ENCODE measurements at places on chromosomes 12 and 14.

GRCh38 chr14:75539162-75539560 is 16.9 kb downstream of the BATF start:
- no peak for DNase-seq

GRCh38 chr14:88194531-88194930 is 128.5 kb downstream of the KCNK10 start:
- DNase-seq, result no peak

DNA sequence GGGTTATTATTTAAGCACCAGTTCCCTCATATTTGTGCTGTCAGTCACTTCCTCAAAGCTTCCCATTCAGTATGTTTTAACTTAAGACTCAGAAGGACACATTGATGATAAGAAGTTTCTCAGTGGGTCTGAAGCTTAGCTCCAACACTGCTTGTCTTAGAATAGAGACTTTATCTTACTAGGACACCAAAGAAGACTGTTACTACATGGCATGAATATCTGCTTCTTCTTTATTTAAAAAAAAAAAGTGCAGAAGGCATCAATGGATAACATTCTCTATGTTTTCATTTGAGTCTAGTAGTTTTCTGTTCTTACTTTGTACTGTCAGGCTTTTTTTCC is 404.2 kb downstream of the DAD1 start:
- no peak for DNase-seq

DNA sequence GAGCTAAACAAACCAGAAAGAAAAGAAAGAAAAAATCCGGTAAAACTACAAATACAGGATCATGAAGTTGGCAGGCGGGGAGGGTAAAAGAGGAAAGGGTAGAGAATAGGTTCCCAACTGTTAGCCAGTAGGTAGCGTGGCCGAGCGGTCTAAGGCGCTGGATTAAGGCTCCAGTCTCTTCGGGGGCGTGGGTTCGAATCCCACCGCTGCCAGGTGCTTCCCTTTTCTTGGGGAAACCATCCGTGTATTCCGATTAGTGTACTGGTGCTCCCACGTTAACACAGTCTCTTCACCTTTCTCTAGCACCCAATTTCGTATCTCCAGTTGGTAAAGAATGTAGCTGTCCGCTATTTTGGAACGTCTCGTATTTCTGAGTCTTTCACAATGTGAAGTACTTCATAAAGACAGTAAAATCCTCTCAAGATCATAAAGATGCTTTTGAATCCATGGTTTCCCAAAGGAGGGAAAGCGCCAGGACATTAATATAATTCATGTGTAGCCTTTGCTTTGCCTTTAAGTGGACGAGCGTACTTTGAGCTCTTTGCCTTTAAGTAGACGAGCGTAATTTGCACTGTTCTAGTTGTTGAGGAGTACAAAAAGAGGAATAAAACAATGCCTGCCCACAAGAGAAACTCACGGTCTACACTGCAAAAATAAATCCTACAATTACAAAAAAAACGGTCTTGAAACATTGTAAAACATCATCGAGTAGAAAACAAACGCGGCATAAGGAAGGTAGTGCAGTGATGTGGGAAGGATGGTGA is 19.0 kb upstream of the RNASE12 start:
- peak; percentile 79 for DNase-seq

DNA sequence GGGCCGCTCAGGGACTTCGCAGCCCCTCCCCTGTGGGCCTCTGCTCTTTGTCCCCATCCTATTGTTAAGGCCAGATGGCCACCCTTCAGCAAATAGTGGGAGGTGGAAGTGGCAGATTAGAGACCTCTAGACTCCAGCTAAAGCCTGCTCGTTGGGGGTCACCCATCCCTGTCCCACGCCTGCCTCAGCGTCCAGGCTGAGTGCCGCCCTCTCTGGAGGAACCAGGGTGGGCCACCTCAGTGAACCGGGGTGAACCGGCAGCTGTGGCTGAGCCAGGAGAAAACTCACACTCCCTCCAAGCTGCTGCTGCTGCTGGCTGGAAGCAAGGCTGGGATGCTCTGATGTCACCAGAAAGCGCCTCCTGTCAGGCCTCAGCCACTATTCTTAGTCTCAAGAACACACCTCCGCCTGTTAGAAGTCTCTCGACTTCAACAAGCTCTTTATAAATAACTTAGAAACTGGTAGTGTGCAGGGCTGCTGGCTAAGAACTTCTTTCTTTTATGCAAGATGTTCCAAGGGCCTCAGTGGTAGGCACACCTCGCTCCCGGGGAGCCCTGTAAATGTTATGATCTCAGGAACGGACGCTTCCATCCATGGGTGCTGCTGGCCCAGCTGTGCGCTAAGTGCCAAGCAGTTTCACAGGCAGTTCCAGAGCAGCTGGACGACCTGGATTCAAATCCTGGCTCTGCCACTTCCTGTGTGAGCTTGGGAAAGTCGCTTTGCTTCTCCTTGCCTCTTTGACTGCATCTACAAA is 19.8 kb upstream of the TESC start:
- DNase-seq, result no peak

DNA sequence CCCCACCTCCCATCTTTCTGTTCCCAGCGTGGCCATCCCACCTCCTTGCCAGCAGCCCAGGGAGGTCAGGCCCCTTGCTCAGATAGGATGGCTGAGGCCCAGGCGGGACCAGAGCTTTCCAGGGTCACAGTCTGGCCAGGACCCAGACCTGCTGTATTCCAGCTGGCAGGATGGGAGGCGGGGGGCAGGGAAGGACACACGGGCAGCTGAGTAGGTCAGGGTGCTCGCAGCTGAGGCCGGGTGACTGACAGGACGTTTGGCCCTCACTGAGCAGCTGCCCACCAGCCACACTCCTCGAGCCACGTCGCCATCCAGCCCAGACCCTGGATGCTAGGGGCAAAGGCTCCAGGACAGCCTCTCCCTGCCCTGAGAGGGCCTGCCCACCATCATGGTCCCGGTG is 4.0 kb downstream of the NUDT14 start:
- DNase-seq, result no peak

DNA sequence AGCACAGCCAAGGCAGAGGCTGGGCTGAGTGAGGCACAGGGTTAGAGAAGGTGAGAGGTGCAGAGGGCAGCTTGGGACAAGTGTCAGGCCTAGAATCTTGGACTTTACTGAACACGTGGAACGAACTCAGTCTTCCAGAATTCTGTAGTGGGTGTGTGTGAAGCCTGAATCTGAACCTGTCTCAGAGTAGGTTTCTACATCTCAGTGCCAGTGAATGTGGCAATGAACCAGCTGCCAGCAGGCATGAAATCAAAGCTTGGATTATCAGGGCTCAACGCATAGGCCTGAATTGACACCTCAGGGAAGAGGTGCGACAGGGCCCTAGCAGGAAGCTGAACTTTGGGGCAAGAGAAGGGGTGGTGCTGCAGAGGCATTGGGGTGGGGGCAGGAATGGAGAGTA is 104.6 kb downstream of the SAMD4A start:
- DNase-seq, result no peak

- DNase-seq, result no peak
These were observed 83.4 kb downstream of the PRORP start for GRCh38 chr14:35205737-35206136.

- no peak for DNase-seq
These were observed 137.0 kb upstream of the MDM1 start for GRCh38 chr12:68469113-68469512.

GRCh38 chr12:89945123-89945522 is 236.5 kb upstream of the ATP2B1 start:
- no peak for DNase-seq

DNA sequence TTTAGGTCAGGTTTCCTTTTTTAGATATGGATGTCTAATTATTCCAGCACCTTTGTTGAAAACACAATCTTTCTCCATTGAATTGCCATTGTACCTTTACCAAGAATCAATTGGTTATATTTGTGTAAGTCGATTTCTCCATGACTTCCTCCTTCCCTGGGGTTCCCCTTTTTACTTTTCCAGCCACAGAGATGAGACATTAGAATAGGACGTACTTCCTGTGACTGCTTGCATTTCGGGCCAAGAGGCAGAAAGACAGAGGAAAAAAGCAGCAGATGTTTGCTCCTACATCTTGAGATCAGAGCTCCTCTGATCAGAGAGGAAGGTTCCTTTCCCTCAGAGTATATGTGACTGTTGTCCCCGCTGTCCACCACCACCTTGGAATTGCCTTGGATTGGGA is 453.7 kb upstream of the RGS6 start:
- no peak for DNase-seq

All from RCC 7860 (cell line).